ENCODE measurements at places on chromosomes 1 and 21.

DNA sequence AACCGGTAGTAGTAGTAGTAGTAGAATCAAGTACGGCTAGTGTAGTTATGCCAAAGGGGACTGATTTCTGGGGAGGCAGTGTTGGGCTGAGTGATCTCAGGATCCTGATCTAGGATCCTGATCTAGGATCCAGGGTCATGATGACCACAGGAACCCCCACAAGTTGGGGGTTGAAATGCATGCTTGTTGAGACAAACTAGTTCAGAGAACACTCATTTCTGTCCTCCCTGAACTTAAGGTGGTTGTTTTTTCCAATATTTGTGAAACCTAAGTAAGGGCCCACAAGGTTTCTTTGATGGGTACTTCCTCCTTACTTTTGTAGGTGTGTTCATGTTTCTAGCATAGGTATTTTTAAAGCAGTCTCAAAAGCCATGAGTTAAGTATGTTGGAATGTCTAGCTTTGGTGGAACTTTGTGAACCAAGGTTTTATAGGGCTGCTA lies 33.9 kb upstream of the PDC start:
- no peak for DNase-seq

DNA sequence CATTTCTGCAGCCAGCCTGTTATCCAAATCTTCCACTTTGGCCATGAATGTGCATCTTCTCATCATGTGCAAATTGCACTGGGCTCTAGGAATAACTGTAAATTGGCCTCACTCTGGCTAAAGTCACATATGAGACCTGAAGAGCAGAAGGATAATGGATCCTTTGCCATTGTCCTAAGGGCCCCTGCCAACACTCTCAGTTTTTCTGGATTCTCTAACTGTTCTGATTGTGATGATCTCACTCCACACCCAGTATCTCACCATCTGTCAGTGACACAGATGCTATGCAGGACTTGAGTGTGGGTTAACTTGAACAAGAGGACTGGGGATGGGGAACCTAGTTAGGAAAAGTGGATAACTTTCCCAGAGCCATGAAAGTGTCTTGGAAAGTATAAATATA lies 8.5 kb upstream of the FYB2 start:
- DNase-seq = no peak

DNA sequence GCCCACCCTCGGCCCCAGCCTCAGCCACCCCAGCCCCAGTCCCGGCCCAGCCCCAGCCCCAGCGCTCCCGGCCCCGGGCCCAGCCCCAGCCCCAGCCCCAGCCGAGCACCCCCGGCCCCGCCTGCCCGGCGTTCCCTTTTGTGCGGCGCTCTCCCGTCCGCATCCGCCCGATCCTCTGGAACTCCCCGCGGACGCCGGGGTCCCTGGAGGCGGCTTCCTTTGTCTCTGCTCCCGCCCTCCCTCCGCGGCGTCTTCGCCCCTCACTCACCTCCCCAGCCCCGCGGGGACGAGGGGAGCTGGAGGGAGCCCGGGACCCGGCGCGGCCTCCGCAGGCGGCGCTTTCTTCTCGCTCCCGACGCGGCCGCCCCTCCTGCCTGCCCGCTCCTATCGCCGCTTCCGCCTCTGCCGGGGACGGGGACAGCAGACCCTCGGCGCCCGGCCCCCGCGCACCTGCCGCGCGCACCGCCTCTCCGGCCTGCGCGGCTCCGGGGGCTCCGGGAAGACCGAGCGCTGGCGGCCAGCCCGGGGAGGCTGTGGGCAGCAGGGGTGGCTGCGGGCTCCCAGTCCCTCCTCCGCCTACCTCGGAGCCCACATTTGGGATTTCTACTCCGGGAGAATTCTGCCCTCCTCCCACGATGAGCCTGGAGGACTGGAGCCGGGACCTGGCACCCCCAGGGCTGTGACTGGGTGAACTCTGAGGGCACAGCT lies 14.0 kb downstream of the AGRN start:
- peak; percentile 27 for DNase-seq

- no peak for DNase-seq
Observed at GRCh38 chr21:16815243-16815642, 697.6 kb upstream of the CXADR start.

DNA sequence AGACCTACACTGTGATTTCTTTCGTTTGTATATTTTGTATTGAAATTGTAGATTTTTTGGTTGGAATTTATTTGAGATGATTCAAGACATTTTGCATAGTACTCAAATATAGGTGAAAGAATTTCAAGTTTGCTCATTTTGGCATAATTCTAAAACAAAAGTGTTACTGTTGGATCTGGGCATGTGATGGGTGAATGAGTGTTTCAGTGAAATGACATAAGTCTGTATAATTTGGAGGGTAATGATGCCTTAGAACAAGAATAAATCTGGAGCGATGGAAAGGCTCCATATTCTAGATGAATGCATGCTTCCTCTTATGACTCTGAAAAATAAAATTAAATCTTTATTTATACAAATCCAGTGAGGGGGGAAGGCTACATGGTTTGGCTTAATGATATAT lies 41.0 kb downstream of the NFIA start:
- DNase-seq = no peak

DNA sequence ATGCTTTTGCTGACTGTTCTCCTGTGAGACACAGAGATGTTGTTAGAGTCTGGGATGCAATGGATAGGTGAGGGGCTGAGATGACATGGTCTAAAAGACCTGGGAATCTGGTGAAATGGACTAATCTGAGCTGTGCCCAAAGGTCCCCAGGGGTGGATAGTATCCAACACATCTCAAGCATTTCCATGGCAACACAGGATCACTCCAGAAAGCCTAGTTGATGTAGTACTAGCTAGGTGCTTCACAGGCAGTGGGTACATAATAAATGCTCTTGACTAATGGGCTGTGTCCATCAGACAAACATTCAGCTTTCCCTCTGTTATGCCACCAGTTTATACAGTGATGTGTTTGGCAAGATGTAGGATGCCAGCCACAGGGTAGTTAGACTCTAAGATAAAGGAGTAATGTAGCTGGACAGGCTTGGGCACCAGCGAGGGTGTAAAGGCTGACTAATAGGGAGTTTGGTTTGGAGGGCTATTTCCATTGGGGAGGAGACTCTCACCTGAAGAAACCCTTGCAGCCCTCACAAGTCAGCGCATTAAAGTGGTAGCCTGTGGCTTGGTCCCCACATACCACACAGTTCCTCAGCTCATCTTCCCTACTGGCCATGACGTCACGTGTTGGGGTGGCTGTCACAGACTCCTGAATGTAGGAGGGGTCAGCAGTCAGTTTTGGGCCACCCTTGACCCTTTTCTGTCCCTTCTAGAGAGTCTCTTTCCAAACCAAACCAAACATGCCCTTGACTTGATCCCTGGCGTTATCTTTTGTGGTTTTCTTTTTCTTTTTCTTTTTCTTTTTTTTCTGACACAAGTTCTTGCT lies 1.8 kb downstream of the NR1I3 start:
- DNase-seq = no peak

- no peak for DNase-seq
Observed at GRCh38 chr21:45481977-45482898, 60.0 kb downstream of the SLC19A1 start.

DNA sequence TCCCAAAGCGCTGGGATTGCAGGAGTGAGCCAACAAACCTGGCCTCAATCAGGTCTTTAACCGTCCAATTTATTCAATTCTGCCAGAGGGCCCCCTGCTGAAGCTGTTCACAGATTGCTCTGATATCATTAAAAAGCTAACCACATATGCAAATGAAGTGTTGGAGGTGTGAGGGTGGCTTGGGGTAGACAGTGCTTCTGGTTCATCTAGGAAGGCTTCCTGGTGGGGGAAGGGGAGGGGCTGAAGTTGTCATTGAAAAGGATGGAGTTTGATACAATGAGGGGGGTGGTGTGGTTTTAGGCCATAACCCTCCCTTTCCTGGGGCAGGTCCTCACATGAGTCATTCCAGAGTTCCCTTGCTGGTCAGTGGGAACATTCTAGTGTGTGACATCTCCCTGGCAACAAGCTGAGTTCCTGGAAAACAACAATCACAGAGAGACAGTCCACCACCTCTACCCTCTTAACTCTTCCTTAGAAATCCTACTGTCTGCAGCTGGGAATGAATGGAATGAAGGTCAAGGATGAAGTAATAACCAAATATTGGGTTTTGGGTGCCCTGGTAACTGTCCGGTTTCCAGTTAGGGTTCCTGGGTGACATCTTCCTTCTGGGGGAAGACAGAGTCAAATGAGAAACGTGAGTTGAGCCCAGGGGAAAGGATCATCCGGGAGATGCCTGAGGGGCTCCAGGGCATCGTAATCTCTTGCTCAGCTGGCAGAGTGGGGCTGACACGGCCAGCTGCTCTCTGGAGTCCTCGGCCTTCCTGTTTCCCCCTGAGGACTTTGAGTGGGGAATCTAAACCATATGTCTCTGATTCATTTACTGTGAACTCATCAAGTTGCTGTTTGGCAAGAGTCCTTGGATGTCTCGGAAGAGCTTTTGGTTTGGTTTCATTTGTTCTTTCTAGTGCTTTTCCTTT lies 32.2 kb downstream of the BATF3 start:
- no peak for DNase-seq

DNA sequence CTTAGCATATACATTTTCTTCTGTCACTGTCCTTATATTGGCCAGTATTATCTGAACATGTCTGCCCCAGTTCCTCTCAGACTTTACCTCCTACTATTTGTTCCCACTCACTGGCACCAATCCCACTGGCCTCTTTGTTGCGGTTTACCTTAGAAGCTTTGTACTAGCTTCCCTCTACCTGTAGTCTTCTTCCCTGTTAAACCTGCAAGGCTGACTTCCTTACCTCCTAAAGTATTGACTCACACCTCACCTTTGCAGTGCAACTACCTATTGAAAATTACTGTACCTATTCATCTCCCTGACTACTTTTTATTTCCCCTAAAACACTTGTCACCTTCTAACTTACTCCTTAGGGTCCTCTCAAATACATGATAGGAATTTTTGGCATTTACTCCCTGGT lies 111.1 kb downstream of the CLEC20A start:
- DNase-seq = no peak

GRCh38 chr1:85504417-85504816 lies 39.5 kb upstream of the DDAH1 start:
- no peak for DNase-seq

DNA sequence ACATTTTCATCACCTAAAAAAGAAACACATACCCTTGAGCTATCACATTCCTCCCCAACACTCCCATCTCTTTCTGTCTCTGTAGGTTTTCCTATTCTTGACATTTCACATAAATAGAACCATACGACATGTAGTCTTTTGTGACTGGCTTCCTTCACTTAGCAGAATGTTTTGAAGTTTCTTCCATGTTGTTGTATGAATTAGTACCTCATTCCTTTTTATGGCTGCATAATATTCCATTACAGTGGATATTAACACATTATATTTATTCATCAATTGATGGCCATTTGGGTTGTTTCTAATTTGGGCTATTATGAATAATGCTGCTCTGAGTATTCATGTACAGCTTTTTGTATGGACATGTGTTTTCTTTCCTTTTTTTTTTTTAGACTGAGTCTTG lies 11.8 kb downstream of the WDTC1 start:
- no peak for DNase-seq

DNA sequence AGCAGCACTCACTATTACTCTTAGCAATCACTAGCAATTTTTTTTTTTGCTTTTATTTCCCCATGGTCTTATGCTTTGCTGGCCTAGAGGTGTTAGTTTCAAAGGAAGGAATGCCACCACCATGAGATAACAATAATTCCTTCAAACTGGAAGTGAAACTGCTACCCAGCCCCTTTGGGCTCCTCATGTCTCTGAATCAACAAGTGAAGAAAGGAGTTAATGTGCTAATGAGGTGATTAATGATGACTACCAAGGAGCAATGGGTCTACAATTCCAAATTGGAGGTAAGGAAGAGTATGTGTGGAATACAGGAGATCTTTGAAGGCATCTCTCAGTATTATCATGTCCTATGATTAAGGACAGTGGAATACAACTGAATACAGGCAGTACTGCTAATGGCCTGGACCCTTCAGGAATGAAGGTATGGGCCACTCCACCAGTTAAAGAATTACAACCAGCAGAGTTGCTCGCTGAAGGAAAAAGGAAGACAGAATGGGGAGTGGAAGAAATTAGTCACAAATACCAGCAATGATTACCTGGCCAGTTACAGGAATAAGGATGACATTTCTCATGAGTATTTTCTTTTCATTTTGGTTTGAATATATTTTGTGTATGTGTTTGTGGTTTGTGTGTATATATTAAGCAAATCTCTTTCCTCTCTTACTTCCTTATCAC lies 652.9 kb downstream of the ADGRL2 start:
- no peak for DNase-seq

GRCh38 chr1:203076031-203076511 lies 9.7 kb downstream of the MYOG start:
- no peak for DNase-seq

- DNase-seq = no peak
Observed at GRCh38 chr1:223030871-223031400, 112.1 kb downstream of the TLR5 start.

GRCh38 chr1:61170328-61171238 lies 88.2 kb downstream of the NFIA start:
- no peak for DNase-seq

- DNase-seq = no peak
Observed at GRCh38 chr1:24235921-24236788, 49.1 kb upstream of the IFNLR1 start.

- no peak for DNase-seq
Observed at GRCh38 chr1:162970021-162970420, 99.1 kb upstream of the RGS4 start.

DNA sequence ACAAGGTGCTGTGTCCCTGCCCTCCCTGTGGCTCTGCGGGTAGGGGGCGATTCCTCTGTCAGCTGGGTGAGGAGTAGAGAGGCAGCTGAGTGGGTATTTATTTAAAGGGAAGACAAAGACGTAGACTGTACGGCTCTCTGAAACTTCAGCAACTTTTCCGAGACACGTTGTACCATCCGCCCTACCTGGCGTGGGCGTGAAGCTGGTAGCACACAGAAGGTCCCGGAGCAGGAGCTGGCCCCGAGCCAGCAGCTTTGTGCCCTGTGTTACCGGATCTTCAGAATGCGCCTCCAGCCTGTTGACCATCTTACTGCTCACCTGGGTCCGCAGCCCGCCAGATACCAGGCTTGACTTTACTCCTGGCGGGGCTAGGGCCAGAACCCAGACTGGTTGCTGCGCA lies 34.9 kb downstream of the PRKCZ start:
- no peak for DNase-seq

DNA sequence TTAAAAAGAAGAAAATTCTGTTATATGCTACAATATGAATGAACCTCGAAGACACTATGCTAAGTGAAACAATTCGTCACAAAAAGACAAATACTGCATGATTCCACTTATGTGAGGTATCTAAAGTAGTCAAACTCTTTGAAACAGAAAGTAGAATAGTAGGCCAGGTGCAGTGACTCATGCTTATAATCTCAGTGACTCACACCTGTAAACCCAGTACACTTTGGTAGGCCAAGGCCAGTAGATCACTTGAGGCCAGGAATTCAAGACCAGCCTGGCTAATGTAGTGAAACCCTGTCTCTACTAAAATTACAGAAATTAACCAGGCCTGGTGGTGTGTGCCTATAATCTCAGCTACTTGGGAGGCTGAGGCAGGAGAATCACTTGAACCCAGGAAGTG lies 25.7 kb downstream of the EPHA10 start:
- DNase-seq = no peak

- DNase-seq = no peak
Observed at GRCh38 chr1:208709981-208710380, 465.8 kb upstream of the PLXNA2 start.

All from NCI-H1930 (cell line).